ENCODE measurements at places on chromosomes 4 and X. TPM values are rescaled to one million over a fixed set of nuclear protein-coding genes. Genes with fewer than 3 reads are reported as not detected.

Gene SPANXN3
- not detected for total RNA-seq

Gene MFAP3L
- total RNA-seq: 30.2 TPM

Gene FOXO4
- 13.7 TPM for total RNA-seq

Gene IDH3G
- 40.0 TPM for total RNA-seq

Gene P2RY8
- total RNA-seq: not detected

Gene PRDM8
- 0.19 TPM for total RNA-seq

Gene L1CAM
- total RNA-seq: 347 TPM

Gene PCDH19
- 14.9 TPM for total RNA-seq

Gene LANCL3
- 0.22 TPM for total RNA-seq

Gene MAGEC1
- total RNA-seq: not detected

Gene TNIP3
- total RNA-seq: 0.14 TPM

Gene ANXA10
- not detected for total RNA-seq

Gene PRDM5
- 5.3 TPM for total RNA-seq

Gene MAP9
- 21.0 TPM for total RNA-seq

Gene SYNPO2
- 4.7 TPM for total RNA-seq

Gene PPBP
- total RNA-seq: not detected

Gene SYN1
- total RNA-seq: 2.2 TPM

Gene SMAD1
- 29.6 TPM for total RNA-seq

Gene AMBN
- not detected for total RNA-seq

Gene RAI2
- total RNA-seq: 0.50 TPM

Gene RNF128
- 17.5 TPM for total RNA-seq

Gene AWAT2
- total RNA-seq: not detected

Gene RHOXF2B
- total RNA-seq: not detected

Gene CHRDL1
- 3.3 TPM for total RNA-seq

Gene PNMA6A
- 1.9 TPM for total RNA-seq

Gene RTL3
- total RNA-seq: 1.7 TPM

Gene CHRNA9
- 2.8 TPM for total RNA-seq

Gene EBP
- total RNA-seq: 66.0 TPM

Gene FRAS1
- 24.6 TPM for total RNA-seq

Gene SH3TC1
- total RNA-seq: 1.8 TPM

Gene UBE2A
- total RNA-seq: 78.9 TPM

Gene ADH1C
- not detected for total RNA-seq

Gene PLP1
- 5.2 TPM for total RNA-seq

Gene ARFIP1
- total RNA-seq: 30.6 TPM

Gene EDA2R
- 25.3 TPM for total RNA-seq

Gene EMCN
- not detected for total RNA-seq

Gene TRIM75
- not detected for total RNA-seq

Gene TMEM35A
- 0.89 TPM for total RNA-seq

Gene AMTN
- not detected for total RNA-seq

Gene COL4A6
- 8.1 TPM for total RNA-seq

Gene SULT1B1
- total RNA-seq: 0.11 TPM

Gene NAT8L
- total RNA-seq: 1.2 TPM

Gene CITED1
- 0.75 TPM for total RNA-seq

Gene RAB40AL
- total RNA-seq: not detected

Gene ODAPH
- 55.3 TPM for total RNA-seq

Gene CC2D2A
- total RNA-seq: 14.0 TPM

Gene VCX3A
- total RNA-seq: not detected

Gene CFP
- 0.17 TPM for total RNA-seq

All from astrocyte (in vitro differentiated cells and primary cell).